Cortex of kidney (tissue), 1 donor: ENCODE measurements at places on chromosomes 2 and 18.

DNA sequence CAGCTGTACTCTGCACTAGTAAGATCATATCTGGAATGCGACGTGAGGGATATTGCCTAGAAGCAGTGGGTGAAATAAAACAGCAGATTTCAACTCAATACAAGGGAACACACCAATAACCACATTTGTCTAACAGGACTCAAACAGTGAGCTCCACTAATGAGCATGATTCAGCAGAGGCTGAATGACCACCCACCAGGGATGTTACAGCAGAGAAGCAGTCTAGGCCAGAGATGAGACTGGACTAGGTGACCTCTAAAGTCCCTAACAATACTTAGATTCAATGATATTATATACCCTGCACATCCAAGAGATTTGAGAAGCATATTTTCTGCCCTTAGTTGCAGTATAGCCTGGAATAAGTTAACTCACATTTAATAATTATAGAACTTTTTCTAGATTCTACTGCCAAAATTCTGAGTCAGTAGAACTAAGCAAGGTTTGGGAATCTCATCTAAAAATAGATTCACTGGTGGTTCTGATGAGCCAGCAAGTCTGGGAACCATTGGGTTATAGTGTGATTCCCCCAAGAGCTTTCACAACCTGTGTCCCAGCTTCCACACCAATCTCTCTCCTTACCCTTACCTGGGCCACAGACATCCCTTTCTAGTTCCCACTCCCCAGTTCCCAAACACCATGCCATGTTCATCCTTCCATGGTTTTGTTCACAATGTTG is 6.3 kb downstream of the THOC1 start:
- no peak for DNase-seq

DNA sequence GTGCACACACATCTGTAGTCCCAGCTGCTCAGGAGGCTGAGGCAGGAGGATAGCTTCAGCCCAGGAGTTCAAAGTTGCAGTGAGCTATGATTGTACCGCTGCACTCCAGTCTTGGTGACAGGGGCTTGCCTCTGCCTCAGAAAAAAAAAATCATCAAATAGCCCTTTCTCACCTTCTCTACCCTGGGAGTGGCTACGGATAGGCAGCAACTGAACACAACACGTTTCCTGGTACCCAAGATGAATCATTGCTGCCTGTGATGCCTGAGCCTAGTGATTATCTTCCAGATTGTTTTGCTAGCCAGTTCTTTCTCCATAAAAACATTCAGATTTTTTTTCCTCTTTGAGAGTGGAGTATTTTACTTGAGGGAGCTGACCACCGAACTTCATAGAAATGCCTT is 13.5 kb downstream of the INPP4A start:
- no peak for DNase-seq

- no peak for DNase-seq
These were observed 1.7 kb downstream of the PTRHD1 start for GRCh38 chr2:24791452-24791851.

- no peak for DNase-seq
These were observed 103.8 kb downstream of the ASAP2 start for GRCh38 chr2:9310377-9310776.

- no peak for DNase-seq
These were observed 1.2 kb upstream of the AFTPH start for GRCh38 chr2:64522843-64523428.

DNA sequence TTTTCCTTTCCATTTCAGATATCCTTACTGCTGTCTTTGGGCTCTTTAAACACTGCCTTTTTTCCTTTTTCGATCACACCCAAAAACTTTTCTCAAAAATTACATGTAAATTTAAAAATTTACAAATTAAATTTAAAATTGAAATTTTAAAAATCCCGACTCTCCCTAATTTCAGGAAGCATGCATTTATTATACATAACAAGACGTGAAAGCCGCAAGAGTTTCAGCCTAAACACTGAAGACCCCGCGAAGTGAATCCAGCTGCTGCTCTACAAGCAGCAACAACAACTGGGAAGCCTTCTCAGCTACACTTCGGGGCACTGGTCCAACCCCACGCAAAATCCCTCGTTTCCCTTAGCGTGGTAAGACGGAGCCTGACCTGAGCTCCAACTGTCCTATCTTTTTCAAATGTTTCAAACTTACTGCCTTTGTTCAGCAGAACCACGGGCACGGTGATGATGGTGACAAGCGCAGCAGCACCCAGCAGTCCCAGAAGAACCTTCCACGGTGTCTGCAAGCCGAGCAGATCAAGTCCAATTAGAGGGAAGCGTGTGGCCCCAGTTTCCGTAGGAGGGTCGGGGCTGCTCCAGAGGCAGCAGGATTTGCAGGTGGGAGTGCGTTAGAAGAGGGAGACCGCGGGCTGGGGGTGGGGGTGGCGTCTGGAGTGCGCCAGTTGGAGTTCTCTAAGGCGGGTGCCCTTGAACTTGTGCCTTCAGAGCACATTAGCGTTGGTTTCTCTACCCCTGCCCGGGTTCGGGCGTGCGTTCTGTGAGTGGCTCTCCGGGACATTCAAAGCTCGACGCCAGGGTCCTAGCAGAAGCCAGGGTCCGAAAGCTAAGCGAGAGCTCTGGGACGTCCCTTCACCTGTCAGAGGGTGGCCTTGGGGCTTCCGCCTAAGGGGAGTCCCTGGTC is 783 bp downstream of the DPP4 start:
- no peak for DNase-seq

DNA sequence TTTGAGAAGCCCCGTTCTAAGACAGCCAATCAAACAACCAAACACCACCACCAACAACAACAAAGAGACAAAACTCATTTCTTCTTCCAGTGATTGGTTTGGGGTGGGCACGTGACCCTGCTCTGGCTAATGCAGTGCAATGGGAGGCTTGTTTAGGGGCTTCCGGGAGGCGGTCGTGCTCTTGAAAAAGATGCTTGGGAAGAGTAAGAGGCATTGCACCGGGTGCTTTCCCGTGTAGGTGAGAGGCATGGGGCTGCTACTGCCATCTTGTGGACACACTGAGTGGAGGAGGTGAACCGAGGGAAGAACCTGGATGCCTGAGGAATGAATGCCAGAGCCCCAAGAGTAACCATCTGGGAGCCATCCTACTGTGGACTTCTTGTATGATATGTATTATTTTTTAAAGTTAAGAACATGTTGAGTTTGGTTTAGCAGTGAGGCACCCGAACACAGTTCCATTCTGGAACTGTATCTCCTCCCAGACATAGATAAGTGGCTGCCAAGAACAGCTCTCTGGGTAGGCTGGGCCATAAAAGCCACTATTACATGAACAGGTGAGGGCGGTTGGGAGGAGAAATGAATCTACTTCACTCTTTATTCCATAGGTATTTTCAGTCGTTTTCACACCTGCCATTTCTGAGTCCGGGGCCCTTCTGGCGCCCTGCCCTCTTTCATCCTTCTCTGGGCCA is 19.1 kb upstream of the ARHGAP25 start:
- no peak for DNase-seq

DNA sequence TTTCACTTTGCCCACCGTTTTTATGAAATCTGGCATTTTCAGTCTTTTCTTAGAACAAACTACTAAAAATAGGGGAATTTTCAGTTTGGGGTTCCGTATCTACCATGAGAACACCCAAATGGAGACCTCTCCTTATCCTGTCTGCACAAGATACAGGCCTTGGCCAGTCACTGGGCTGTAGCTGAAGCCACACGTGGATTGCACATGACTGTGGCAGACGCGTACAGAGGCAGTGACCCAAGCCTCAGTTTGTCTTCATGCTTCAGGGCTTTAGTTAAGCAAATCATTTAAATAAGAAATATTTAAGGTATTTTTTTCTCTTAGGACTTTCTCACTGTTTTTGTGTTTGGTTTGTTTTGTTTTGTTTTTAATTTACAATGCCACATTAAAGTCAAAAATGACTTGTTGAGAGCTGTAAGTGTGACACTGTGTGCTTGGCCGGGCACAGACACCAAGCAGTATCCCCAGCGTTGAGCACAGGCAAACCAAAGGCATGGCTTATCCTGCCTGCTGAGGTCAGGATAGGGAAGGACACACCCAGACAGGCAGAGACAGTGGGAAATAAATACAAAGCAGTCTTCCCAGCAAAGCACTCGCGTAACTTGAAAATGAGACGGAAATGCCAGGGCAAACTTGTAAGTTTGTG is 53.3 kb downstream of the TRAPPC12 start:
- no peak for DNase-seq

DNA sequence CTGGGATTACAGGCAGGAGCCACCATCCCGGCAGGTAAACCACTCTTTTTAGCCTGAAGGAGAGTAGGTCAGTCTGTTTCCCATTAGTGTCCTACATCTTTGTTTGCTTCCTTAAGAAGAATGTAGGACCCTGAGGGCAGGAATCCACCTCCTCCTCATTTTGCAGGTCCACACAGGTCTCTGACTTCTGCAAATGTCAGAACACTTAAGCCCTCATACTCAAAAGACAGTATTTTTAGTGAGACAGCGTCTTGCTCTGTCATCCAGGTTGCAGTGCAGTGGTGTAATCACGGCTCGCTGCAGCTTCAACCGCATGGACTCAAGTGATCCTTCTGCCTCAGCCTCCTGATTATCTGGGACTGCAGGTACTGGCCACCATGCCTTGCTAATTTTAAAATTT is 9.3 kb downstream of the PSTPIP2 start:
- no peak for DNase-seq

GRCh38 chr18:37717656-37718055 is 152.1 kb upstream of the CELF4 start:
- DNase-seq = no peak

- no peak for DNase-seq
These were observed 109.4 kb upstream of the TMEM200C start for GRCh38 chr18:6004683-6005082.

GRCh38 chr18:79578396-79579260 is 101.0 kb upstream of the CTDP1 start:
- DNase-seq = no peak

GRCh38 chr2:201866643-201867473 is 60.5 kb downstream of the CDK15 start:
- no peak for DNase-seq

GRCh38 chr2:54665436-54665856 is 58.0 kb upstream of the EML6 start:
- no peak for DNase-seq

DNA sequence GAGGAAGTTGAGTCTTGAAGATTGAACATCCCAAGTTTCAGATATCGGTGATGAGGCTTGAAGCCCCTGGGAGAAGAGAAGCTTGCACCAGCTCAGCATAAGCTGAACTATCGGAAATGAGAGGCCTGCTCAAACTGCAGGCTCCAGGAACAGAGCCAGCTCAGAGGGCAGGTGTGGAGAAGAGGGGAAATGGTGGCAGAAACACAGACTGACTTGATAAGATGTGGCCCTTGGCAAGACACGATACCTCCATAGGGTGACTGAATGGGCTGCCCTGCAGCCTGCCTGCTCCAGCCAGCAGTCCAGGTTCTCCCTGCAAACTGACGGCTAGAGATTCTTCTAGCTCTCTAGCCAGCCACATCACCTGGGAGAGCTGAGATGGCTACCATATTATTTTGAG is 86.6 kb downstream of the MYT1L start:
- DNase-seq = no peak

GRCh38 chr18:58161659-58162058 is 117.6 kb downstream of the NEDD4L start:
- DNase-seq = no peak

DNA sequence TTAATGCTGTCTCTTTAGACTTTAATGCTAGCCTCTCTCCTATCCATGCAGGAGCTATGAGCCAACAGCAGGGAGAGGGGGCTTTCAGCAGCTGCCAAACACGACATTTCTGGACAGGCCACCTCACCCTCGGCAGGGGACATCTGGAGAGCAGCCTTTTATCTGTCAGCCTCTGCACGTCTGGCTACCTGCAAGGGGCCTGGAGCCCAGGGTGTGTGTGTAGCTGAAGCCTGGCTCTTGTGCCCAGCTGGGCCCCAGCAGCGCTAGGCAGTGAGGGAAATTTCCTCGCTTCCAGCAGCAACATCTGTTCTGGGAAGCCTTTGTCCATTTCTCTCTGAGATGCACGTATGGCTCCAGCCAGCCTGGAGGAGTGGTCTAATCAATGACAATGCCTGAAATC is 728.7 kb upstream of the ID2 start:
- no peak for DNase-seq

- no peak for DNase-seq
These were observed 215.6 kb upstream of the MAP2 start for GRCh38 chr2:209208211-209208610.

- DNase-seq = no peak
These were observed 56.7 kb upstream of the ARHGAP28 start for GRCh38 chr18:6672821-6673308.

DNA sequence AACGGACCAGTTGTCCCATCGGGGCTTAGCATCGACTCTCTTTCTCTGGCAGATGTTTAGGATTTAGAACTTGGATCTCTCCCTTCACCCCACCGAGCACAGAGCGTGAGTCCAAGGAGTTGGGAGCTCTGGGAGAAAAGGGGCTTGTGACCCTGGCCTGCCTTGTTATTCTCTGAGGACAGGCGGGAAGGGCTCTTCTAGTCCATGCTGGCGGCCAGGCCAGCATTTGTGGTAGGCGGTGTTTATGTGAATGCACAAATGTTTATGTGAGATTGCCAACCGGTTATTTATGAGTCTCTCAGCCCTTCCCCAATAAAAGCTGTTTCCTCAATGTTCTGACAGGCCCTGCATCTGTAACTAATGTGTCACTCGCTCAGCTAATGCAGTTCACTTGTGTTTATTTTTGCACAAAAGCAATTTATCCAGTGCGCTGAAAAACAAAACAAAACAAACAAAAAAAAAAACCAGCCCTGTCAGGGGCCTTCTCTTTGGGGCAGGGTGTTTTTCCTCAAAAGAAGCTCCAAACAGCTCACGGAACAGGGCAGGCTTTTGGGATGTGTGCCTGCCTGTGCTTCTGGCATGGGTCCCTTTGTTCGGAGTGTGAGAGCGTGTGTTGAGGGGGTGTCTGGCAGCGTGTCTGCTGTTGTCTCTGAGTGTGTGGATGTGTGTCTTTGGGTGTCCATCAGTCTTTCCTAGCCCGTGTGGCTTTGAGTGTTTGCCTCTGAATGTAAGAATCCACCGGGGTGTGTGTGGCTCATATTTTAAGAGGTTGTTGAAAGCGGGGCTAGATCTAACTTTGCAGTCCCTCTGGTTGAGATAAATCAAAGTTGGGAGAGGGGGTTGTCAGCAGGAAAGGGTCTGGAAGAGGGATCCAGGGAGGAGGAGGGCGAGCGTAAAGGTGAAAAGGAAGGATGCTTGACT is 52.8 kb upstream of the HAAO start:
- DNase-seq = no peak

GRCh38 chr18:12744103-12744502 is 41.3 kb downstream of the PSMG2 start:
- no peak for DNase-seq

- no peak for DNase-seq
These were observed 94.9 kb downstream of the SPHKAP start for GRCh38 chr2:228086561-228086960.

DNA sequence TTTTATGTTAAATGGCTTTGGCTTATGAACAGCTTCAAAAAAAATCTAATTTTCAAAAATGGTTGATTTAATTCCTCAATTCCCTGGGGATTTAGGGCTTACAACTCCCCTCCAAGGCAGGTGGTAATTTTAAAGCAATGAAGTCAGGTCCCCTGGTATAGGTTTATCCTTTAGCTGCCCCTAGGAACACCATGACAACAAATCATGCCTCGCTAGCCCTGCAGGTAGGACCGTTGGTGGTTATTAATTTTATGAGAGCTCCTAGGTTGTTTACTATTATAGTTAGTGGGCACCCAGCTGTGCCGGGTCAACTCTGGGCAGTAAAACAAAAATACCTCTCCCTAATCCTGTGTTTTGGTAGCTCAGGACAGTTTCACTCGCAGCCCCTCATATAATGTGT is 26.2 kb upstream of the MBOAT2 start:
- no peak for DNase-seq
